CD4-positive, alpha-beta T cell treated with Interleukin-10 for 1 hour (primary cell): ENCODE measurements at places on chromosomes 4 and X.
A peak's percentile ranks its signal among the peaks of the same experiment; 100 is the strongest.

DNA sequence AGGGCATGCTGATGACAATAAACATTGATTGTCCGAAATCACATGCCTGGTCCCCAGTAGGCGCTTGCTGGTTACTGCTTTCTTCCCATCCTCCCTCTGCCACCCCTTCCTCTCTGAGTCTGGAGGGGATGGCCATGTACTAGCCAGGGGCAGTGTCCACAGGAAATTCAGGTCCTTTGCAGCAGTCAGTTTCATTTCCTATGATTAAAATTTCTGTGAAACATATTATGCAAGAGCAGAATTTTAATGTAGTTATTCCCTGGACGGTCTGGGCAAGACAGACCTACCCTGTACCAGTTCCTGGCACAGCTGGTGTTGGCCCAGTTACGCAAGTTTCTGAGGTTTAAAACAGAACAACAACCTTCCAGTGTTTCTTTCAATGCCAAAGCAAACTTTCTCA is 28.2 kb upstream of the TLR2 start:
- peak; percentile 28 for DNase-seq

DNA sequence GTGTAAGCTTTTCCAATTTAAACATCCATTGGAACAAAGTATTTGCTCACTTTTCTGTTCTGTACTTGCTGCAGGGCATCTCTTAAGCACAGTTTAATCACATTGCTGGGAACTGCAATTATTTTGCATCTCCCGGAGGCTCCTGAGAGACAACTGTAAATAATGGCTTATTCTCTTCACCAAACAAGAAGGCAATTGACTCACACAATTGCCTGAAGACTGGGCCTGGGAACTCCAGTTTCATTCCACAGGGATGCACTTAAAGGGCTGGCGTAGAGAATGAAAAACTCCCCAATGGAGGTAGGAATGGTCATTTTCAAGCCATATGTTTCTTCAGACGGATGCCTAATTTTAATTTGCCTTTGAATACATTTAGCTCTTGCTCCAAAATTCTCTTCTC is 29.5 kb downstream of the TFDP3 start:
- no peak for DNase-seq

DNA sequence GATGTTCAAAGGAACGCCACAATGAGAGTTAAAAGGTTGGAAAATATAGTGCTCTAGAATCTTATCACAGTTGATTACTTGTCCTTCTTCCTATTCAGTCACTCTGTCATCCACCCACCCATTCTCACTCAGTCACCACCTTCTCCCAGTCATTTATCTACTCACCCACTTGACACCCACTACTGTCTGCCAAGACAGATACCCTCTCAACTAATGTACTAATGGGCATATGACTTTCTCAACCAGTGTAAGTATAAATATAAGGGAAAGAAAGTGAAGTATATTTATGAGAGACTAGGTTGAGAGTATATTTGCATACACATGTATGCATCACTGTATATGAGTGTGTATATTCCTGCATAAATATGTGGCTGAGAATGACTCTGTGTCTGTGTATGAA is 20.0 kb downstream of the MID2 start:
- DNase-seq, result no peak

GRCh38 chrX:7280520-7280919 is 132.6 kb upstream of the PUDP start:
- DNase-seq, result no peak

DNA sequence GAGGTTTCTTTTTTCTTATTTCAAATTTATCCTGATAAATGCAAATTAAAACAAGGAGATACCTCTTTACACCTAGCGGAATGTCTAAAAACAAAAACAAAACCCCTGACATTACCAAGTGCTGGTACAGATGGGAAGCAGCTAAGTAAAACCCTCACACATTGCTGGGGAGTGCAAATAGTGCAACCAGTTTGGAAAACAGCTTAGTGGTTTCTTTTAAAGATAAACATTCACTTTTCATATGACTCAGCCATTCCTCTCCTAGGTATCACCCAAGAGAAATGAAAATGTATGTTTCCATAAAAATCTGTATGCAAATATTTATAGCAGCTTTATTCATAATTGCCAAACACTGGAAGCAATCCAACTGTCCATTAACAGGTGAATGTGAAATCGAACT is 84.1 kb upstream of the HELT start:
- no peak for DNase-seq

- DNase-seq, result no peak
Measured at GRCh38 chrX:123918106-123918721, 43.3 kb upstream of the STAG2 start.
